ENCODE measurements at places on chromosomes 2 and 18. TPM values are rescaled to one million over a fixed set of nuclear protein-coding genes. Genes with fewer than 3 reads are reported as not detected.

Gene SMYD1
- total RNA-seq: not detected

Gene ATP6V1B1
- total RNA-seq: 0.71 TPM

Gene NXPH2
- not detected for total RNA-seq

Gene SRD5A2
- not detected for total RNA-seq

Gene ATOH8
- 72.5 TPM for total RNA-seq

Gene NAPG
- 38.8 TPM for total RNA-seq

Gene RSAD2
- 0.55 TPM for total RNA-seq
